ENCODE measurements at places on chromosomes 3 and 15. TPM values are rescaled to one million over a fixed set of nuclear protein-coding genes. Genes with fewer than 3 reads are reported as not detected.

OXTR gene
- total RNA-seq = 0.24 TPM

GRCh38 chr3:45904931-45905330, 18.6 kb downstream of the CCR9 start:
- H3K36me3 ChIP-seq = no peaks in the 10 kb centered on the region
- no peaks in the 10 kb centered on the region for H3K27me3 ChIP-seq
- no peaks in the 10 kb centered on the region for H3K4me1 ChIP-seq
- no peak overlapping the region for H3K4me3 ChIP-seq
- no peak for DNase-seq
- no peak overlapping the region for H3K27ac ChIP-seq

TGM5 gene
- total RNA-seq = not detected

GANC gene
- total RNA-seq = 17.0 TPM

KCNAB1 gene
- total RNA-seq = 3.5 TPM

UCN2 gene
- not detected for total RNA-seq

DNA sequence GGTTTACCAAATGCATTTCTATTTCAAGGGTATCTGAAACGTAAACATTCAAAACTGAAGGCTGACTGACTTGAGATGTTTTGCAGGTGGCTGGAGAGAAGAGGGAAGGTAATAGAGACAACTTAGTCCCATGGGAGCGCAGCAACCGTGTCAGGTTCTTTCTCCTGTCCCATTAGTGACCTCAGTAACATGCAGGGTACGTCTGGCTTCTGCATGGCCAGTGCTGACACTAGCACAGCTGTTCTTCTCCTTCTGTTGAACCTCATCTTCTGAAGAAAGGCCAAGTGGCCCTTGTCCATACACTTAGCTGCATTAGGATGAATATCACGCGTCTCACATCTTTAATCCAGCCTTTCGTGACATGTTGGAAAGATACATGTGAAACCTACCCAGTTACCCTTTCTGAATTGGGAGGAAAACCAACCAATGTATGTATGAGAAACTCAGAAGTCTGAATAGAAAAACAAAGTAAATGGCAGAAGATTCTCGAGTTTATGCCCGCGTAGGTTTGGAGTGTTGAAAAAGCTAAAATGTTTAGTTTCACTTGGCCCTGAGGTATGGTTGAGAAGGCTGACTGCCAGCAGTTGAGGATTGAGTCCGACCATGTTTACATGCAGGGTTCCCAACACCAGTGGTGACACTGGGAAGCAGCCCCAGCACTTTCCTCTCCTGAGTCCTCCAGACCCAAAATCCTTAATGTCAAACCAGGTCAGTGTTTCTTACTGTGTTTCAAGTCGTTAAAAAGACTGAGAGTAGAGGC, 10.3 kb downstream of the NCBP2 start:
- no peaks in the 10 kb centered on the region for H3K4me1 ChIP-seq
- peaks cover 98% of the 10 kb centered on the region for H3K36me3 ChIP-seq
- no peak overlapping the region for H3K4me3 ChIP-seq
- DNase-seq = no peak

PLA2G4E gene
- total RNA-seq = not detected

DNA sequence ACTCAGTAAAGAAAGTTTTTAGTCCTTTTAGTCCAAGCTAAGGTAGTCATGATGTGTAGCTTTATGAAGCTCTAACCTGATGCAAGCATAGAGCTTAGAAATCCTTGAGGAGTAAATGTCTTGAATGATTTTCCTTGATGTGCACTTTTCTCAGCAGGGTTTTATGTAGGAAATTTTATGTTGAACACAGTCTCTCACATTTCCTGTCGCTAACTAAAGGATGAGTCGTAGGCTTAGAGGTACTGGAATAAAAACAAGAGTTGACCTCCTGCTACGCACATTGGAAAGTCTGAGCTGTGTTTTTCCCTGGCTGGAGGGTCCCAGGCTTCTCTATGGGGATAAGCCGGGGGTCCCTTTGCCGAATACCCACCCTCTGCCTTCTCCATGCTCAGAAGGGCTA, 34.7 kb upstream of the ZPLD1 start:
- H3K27ac ChIP-seq = no peak overlapping the region
- no peaks in the 10 kb centered on the region for H3K27me3 ChIP-seq
- no peak for DNase-seq
- H3K4me1 ChIP-seq = no peaks in the 10 kb centered on the region
- no peak overlapping the region for H3K4me3 ChIP-seq

CLEC3B gene
- 71.3 TPM for total RNA-seq

- no peaks in the 10 kb centered on the region for H3K36me3 ChIP-seq
- H3K27ac ChIP-seq = peak overlapping the region; percentile 56
- peaks cover 86% of the 10 kb centered on the region for H3K4me1 ChIP-seq
- peak; percentile 90 for DNase-seq
- no peak overlapping the region for H3K4me3 ChIP-seq
These were observed 50.3 kb downstream of the CHSY1 start for GRCh38 chr15:101201411-101202174.

GRCh38 chr15:66661432-66662096, 40.5 kb upstream of the SMAD6 start:
- H3K4me1 ChIP-seq = no peaks in the 10 kb centered on the region
- peak; percentile 84 for DNase-seq
- no peaks in the 10 kb centered on the region for H3K27me3 ChIP-seq
- H3K36me3 ChIP-seq = no peaks in the 10 kb centered on the region

DNA sequence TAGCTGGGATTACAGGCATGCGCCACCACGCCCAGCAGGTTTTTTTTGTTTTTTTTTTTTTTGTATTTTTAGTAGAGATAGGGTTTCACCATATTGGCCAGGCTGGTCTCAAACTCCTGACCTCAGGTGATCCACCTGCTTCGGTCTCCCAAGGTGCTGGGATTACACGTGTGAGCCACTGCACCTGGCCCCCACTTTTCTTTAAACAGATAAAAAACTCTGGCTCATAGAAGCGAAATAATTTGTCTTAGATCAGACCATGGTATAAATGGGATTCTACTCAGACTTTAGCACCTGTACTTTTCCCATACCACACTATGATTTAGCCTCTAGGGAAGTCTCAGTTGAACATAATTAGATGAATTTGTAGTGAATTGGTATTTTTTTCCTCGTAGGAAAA, 182.4 kb downstream of the AKAP13 start:
- peaks cover 45% of the 10 kb centered on the region for H3K4me1 ChIP-seq
- no peaks in the 10 kb centered on the region for H3K27me3 ChIP-seq
- DNase-seq = no peak
- H3K36me3 ChIP-seq = no peaks in the 10 kb centered on the region
- H3K27ac ChIP-seq = no peak overlapping the region

GPR27 gene
- total RNA-seq = 2.0 TPM

DNA sequence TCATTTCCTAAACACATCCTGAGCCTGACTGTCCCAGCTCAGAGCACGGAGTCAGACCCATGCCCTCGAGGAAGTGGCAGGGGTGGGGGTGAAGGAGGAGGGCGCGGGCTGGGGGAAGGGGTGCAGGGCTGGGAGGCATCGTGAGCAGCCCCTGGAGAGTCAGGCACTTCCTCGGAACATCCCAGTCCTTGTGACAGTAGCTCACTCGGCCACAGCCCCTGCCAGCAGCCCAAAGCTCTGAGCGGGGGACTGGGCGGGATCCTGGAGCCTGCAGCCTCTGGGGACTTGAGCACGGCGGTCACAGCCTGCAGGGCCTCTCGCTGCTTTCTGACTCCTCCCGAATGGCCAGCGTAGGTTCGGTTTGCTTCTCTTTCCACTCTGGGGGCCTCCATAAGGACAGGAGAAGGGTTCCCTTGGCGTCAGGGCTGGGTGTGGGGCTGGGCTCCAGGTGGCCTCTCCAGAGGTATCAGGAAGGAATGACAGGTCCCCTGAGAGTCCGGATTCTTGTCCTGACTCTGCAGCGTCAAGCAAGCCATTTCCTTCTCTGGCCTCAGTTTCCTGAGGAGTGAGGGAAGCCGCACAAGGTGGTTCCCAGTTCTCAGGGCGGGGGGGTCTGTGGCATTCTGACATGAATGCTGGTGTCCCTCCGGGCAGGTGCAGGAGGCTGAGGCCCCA, 20.9 kb downstream of the PSTPIP1 start:
- no peaks in the 10 kb centered on the region for H3K36me3 ChIP-seq
- no peak overlapping the region for H3K27ac ChIP-seq
- DNase-seq = no peak
- H3K4me1 ChIP-seq = peaks cover 8% of the 10 kb centered on the region
- no peaks in the 10 kb centered on the region for H3K27me3 ChIP-seq
- no peak overlapping the region for H3K4me3 ChIP-seq

DNA sequence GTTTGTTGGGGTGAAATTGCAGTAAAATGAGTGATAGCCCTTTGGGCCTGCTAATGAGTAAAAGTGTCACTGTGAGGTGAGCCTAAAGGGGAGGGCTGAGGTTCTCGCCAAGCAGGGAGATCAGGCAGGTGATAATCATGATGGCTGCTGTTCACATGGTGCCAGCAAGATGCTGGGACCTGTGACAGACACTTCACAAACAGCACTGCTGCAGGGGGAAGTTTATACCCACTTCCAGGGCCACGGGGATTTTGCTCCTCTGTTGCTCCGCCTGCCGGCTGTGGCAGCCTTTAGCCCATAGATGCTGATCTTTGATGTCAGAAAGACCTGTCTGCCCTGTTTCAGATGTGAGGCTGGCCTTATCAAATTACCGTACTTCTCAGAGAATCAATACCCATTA, 96.7 kb downstream of the SV2B start:
- DNase-seq = no peak
- H3K27ac ChIP-seq = no peak overlapping the region
- no peaks in the 10 kb centered on the region for H3K27me3 ChIP-seq
- H3K36me3 ChIP-seq = no peaks in the 10 kb centered on the region
- no peaks in the 10 kb centered on the region for H3K4me1 ChIP-seq
- no peak overlapping the region for H3K4me3 ChIP-seq

DNA sequence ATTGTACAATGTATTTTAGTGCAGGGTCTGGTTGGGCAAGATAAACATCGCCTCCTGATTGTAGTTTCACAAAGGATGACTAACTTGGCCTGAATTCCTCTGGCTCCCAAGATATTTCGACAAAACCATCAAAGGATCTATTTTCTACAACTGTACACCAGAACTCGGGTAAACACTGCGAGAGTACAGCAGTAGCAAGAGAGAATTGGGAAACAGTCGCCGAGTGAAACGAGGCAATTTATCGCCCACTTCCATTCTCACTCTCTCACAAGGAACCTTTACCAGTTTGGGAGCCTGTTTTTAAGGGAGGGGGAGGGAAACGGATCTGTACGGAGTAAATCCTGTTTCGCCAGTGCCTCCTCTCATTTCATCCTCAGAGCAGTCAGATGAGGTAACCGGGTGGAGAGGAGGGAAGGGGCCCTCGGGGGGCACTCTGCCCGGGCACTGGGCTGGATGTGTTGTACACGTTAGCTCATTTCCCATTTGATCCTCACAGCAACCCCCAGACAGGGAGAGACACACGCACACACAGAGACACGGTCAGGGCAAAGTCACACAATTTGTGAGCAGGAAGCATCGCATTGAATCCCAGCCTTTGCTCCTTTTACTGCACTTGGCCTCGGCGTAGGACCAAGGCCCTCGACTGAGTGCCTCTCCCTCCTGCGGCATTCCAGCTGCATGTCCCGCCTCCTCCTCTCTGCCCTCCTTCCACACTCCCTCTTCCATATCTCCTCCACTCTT, 120.1 kb downstream of the LIPC start:
- no peak overlapping the region for H3K27ac ChIP-seq
- peak overlapping the region; percentile 31 for H3K4me3 ChIP-seq
- no peaks in the 10 kb centered on the region for H3K27me3 ChIP-seq
- no peak for DNase-seq
- peaks cover 24% of the 10 kb centered on the region for H3K4me1 ChIP-seq

ZPLD1 gene
- total RNA-seq = not detected

GOLGA8T gene
- 0.97 TPM for total RNA-seq

- no peak overlapping the region for H3K27ac ChIP-seq
- no peaks in the 10 kb centered on the region for H3K36me3 ChIP-seq
- H3K4me1 ChIP-seq = no peaks in the 10 kb centered on the region
- H3K4me3 ChIP-seq = no peak overlapping the region
These were observed 261.2 kb upstream of the LRRFIP2 start for GRCh38 chr3:37435572-37435971.

FOXB1 gene
- not detected for total RNA-seq

GRCh38 chr3:156351783-156352182, 203.1 kb downstream of the SSR3 start:
- H3K36me3 ChIP-seq = no peaks in the 10 kb centered on the region
- H3K27ac ChIP-seq = no peak overlapping the region
- H3K27me3 ChIP-seq = no peaks in the 10 kb centered on the region
- peaks cover 12% of the 10 kb centered on the region for H3K4me1 ChIP-seq
